Stimulated activated CD8-positive, alpha-beta memory T cell treated with anti-CD3 and anti-CD28 coated beads, Interleukin-15, amount 100 ng/mL, for 24 hours (primary cell): ENCODE measurements at places on chromosomes 7 and 10.

GRCh38 chr10:89466599-89467035 lies 52.2 kb downstream of the IFIT5 start:
- DNase-seq: no peak

DNA sequence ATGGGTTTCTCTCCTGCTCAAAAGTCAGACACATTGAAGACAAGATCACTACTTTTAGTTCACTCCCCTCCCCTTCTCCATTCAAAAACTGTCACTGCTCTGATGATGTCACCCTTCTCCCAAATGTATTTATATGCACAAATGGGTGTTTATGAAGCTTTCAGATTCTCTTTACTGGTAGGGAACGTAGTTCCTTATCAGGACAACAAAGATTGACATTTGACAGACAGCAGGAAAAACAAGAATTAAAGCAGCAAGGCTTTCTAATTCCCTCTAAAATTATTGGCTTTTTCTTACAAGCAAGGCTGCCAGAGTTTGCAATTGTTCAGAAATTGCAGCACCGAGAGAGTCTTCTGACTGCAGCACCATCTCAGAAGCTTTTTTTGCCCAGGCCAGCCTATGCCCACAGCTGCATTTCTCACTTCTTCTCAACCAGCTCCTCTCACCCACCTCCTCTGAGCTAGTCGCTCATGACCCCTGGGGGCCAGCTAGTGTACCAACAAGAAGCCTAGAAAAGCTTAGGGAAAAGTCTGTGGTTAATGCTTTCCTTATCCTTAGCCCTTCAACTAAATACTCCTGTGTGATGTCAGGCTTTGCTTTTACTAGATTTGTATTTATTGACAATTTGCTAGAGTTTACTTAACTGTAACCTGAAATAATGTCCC lies 265.1 kb downstream of the HTR7 start:
- no peak for DNase-seq

DNA sequence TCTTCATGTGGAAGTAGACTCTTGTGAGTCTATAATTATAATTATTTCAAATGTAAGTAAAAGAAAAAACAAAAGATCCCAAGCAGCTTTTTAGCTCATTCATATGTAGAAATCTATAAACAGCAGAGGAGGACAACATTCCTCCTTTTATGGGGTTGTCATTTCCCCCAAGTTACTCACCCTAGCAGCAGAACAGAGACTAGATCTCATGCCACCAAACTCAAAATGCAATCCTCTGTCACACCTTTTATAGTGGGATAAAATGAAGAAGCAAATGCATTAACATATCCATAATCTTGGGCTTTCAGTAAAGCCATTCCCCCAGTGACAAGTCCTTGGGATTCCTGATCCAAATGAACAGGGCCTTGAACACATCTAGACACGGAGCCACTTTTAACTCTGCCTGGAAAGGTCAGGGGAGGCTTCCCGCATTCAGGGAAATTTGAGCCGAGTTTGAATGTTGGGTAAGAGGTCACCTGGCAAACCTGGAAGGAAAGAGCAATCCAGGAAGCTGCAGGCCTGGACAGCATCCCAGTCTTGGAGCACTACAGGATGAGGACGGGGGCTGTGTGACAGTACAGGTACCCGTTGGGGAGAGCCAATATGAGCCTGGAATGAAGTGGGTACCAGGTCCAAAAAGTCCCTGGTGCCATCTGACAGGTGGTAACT lies 76.4 kb downstream of the DOCK4 start:
- no peak for DNase-seq

DNA sequence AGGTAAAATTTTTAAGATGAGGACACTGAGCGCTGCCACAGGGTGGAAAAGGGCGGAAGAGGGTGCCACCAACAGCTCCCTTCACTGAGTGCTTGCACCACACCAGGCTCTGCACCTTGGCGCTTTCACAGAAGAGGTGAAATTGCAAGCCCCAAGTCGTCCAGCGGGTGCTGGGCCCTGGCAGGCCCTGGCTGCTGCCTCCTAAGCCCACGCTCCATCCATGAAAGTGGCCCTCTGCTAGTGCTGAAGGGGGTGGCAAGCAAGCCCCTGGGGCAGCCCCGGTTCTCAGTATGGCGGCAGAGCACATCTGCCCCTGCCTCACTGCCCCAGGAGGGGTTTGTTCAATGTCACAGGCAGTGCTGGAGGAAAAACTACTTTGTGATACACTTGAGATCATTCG lies 95.1 kb downstream of the SLIT1 start:
- DNase-seq: no peak

- no peak for DNase-seq
Measured at GRCh38 chr7:20653636-20654035, 38.2 kb downstream of the ABCB5 start.
